GM12891 (cell line): ENCODE measurements at places on chromosomes 5 and 9.

DNA sequence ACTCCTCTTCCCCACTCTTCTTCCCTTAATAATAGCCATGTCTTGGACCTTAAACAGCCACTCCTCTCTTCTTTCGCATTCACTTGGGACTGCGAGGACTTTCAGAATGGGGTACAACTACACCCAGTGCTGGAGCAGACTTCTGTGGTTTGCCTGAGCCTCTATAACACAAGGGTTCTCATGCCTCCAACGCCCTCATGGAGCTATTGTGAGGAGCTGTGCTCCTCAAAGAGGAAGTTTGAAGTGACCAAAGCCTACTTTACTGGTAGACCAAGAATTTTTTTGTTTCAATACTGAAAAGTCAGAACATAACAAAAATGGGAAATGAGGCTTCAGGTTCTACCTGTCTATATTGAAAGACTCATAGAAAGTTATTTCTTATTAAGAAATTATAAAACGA is 316.4 kb downstream of the PIK3R1 start:
- no peak for DNase-seq

DNA sequence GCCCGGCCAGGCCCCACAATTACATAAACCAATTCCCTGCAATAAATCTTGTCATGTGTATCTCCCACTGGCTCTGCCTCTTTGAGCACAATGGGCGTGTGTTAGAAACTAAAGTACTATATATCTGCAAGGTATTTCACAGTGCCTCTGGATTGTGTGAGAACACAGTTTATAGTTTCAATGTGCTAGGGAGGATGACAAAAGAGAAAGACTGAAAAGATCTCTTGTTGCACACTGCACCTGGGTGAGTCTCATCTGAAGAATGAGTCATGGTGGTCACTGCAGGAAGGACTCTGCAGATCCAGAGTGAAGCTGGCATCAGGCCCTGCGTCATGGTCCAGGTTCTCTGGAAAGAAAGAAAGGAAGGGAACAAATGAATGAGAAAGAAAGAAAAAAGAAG is 20.7 kb upstream of the CTSV start:
- DNase-seq: no peak

GRCh38 chr5:163385271-163385670 is 52.1 kb upstream of the CCNG1 start:
- no peak for DNase-seq

DNA sequence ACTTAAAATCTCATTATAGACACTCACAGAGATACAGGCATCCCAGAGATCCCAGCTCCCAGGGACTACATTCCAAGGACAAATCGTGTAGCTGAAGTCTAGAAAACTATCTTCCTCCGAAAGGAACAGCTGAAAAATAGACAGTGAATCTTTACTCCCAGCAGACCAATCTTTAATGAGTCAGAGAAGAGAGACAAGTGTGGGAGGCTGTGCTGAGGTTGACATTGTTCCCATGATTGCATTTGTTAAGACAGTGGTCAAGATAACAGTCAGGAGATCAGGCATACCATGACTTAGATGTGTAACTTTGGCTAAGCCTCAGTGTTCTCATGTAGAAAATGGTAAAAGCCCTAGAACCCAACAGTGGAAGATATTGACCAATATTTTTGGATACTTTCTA is 120.7 kb downstream of the PAPPA start:
- DNase-seq: no peak

DNA sequence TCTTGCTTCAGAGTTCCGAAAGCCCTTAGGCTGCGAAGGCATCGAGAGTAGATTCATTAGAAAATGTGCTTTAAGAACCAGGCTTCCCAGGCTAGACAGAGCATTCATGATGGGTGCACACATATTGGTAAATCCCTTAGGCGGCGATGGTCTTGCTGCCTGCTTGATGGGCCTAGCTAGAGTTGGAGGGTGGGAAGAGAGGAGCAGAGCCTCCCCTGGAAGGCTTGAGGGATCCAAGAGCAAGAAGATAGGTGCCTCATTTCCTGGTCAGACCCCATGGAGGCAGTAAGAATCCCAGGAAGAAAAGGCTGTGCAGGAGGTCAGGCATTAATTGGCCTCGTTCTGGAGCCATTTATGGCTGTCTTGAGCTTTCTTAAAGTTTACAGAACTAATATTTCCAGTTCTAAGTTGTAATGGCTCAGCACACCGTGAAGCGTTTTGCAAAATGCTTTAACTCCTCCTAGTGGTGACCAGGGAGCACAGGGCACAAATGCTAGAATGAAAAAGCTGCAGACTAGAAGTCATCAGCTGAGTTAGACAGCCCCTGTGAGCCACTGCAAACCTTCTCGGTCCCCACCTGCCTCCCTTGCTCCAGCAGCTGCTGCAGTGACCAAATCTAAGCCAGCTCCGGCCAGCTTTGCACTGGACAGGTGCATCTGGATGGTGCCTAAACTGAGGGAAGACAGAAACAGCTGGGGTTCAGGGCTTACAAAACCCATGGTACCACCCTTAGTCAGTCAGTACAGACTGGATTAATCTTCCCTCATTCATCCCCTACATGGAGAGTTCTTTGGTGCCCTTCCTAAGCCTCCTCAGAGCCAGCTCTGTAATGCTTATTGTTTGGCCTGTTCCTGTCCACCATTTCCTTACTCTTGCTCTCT is 14.7 kb downstream of the SLC45A2 start:
- peak; percentile 44 for DNase-seq

- no peak for DNase-seq
Observed at GRCh38 chr9:12801187-12801586, 26.4 kb downstream of the LURAP1L start.

DNA sequence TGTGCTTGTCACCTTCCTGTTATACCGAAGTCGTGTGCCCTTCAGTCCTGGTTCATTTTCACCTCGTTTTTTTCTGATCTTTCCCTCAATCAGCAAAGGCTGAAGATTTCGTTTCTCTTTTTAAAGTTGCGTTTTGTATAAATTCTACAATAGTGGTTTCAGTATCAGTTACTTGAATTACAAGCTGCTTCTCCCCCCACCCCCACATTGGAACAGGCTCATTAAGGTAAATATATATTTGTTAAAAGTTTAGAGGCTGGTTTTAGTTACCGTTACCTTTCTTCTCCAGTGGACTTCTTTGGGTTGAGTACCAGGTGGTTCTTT is 881 bp downstream of the SUB1 start:
- no peak for DNase-seq

- no peak for DNase-seq
Observed at GRCh38 chr5:177222269-177222668, 81.2 kb downstream of the RAB24 start.

DNA sequence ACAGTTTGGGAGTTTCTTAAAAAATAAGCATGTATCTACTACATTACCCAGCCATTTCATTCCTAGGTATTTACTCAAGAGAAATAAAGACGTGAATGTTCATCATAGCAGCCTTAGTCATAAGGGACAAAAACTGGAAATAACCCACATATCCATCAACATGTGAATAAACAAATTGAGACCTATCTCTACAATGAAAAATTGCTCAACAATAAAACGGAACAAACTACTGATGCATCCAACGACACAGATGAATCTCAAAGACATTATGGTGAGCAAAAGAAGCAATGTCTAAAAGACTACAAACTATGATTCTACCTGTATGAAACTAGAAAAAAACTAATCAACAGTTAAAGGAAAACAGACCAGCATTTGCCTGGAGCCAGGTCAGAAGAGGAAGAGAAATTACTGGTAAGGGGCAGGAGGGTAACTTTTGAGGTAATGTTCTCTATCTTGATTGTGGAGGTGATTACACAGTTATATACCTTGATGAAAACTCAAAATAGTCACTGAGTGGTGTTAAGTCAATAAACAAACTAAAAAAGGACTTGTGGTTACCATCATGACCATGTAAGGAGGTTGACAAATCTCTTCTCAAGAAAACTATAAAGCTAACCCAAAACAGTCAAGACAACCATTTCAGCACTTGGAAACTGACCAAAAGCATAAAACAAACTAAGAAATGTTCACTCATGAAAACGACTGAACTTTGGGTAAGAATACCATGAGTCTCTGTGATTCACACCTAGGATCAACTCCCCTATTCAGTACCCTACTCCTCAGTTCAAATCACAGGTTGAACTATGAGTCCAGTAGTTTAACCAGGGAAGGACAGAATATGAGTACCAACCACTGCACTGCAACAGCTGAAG is 10.4 kb downstream of the UIMC1 start:
- no peak for DNase-seq

- no peak for DNase-seq
Observed at GRCh38 chr9:79189511-79189924, 382.2 kb upstream of the TLE4 start.

GRCh38 chr9:88462191-88462590 is 72.8 kb upstream of the NXNL2 start:
- DNase-seq: no peak

DNA sequence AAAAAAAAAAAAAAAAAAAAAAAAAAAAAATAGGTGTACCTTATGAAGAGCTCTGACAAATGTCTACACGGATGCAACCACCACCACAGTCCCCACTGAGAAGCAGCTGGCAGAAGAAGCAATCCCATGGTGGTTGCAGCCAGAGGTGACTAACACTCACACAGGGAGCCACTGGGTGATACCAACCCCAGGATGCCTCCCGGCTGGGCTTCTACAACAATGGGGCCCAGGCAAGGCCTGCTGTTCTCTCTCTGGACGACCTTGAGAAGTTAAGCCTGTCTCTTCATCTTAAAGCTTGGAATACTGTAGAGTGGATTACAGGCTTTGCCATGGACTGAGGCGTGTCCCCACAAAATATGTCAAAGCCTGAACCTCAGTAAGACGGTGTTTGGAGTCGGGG is 104.1 kb downstream of the ROR2 start:
- DNase-seq: no peak

DNA sequence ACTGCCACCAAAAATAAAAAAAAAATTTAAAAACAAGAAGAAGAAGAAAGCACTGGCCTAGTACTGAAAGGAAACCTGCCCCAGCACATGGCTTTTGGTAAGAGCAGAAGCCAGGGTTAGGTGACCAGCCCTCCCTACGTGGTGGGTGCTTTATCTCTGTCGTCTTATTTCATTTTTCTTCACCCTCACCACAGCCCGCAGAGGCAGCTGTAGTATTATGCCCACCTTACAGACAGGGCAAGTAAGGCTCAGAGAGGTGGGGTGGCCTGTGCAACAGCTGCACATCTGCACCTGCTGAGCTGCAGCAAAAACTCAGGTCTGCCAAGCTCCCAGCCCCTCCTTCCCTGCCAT is 140.8 kb upstream of the LMX1B start:
- no peak for DNase-seq

DNA sequence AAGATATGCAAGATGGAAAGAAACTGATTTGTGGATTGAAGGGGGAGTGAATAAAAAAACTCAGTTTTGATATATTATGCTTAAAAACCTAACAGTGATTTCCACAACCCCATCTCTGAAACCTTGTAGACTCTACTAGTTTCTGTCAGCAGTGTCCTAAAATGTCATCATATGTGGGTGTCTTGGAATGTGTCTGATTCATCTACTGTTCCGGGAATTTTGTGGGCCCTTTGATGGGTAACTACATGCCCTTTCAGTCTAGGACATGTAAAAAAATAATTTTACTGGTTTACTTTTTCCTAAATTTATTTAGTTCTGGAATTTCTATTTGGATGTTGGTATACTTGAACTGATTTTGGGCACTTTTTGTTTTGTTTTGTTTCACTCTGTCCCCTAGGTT is 118.9 kb upstream of the NMUR2 start:
- DNase-seq: no peak

DNA sequence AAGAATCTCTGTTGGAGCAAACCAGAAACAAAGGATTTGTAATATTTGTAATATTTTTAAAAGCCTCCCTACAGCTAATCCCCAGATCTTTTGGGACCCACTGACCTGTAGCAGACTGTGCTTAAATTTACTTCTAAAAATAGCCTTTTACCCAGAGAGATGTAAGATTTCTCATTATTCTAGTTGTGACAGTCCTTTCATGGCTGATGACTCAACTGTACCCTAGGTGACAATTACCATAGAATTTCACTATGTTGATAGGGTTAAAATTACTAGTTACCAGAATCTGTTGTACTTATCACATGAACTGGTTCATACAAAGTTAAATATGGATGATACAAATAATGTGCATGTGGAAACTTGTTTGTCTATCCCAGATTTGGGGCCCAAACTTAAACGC is 543.9 kb upstream of the SEMA6A start:
- DNase-seq: no peak

- DNase-seq: no peak
Observed at GRCh38 chr5:8481007-8481406, 612.1 kb downstream of the MTRR start.

DNA sequence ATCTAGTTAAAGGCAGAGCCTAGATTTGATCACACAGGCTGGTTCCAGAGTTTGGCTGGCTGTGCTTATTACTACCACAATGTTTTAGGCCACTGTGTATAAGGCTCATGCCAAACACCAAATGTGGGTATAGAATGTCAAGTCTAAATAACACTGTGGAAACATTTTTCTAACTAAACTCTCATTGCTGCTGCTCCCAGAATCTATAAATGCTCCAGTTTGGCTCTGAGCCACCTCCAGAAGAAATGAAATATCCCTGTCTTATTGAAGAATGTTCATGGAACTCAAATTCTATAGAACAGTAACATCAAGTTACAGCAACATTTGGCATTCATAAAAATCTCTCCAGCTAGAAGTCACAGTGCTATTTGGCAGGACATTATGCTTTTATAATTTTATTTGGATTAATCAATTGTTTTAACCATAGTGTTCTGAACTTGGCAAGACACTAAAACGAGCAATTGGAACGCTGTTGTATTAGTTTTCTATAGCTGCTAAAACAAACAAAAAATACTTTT is 178.1 kb upstream of the COX7C start:
- DNase-seq: no peak

- DNase-seq: no peak
Observed at GRCh38 chr5:127563136-127563535, 45.7 kb downstream of the PRRC1 start.

- DNase-seq: no peak
Observed at GRCh38 chr5:153896117-153896516, 142.6 kb downstream of the FAM114A2 start.

GRCh38 chr5:145701404-145701803 is 133.7 kb downstream of the PRELID2 start:
- DNase-seq: no peak

DNA sequence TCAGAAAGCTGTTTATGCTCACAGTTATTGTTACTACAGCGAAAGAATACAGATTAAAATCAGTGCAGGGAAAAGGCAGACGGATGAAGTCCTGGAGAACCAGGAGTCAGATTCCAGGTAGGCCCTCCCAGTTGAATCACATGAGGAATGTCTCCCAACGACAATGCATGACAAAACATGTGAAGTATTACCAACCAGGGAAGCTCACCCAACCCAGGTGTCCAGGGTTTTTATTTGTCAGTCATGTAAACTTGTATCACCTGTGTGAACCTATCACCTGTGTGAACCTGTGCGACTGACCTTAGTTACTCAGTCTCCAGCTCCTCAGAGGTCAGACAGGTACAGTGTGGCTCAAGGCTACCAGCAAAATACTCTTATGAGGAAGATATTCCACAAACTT is 63.9 kb downstream of the KIAA1958 start:
- no peak for DNase-seq

- no peak for DNase-seq
Observed at GRCh38 chr5:36238502-36239295, 3.0 kb downstream of the NADK2 start.
